ENCODE measurements at places on chromosomes 13 and 19.

DNA sequence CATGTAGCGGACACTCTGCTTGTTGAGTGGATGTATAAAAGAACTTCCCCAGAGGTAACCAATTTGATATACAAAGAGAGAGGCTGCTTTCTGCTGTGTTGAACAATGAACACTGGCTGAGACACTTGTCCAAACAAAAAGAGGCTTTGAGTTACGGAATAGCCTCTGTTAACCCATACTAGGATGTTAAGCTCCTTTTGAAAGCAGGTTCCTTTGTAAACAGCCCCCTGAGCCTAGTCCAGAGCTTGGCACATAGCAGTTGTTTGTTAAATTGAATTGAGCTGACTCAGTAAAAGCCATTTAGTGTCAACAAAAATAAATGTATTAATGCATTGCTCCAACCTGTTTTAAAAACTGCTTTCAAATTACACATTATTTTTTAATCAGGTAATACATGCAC lies 200.1 kb downstream of the MZT1 start:
- no peak for DNase-seq

DNA sequence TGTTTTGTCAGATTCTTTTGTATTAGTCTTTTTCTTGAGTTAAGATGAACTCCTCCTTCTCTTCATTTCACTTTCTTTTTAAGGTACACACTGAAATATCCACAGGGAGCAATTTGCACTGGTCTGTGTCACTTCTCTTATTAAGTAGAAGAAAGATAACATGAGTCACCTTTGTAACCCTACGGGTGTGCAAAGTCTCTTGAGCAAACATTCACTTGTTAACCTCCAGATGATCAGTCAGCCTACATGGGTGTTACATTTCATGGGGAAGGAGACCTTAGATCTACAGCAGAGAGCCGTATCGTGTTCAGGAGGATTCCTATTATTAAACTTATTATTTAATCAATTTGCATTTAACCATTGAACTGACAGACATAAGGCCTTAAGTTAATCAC lies 5.1 kb downstream of the ZNF507 start:
- DNase-seq: no peak

- DNase-seq: no peak
Observed at GRCh38 chr13:82654861-82655855, 1227.1 kb downstream of the SLITRK1 start.

GRCh38 chr13:98293570-98294142 lies 116.6 kb upstream of the RNF113B start:
- no peak for DNase-seq

- DNase-seq: no peak
Observed at GRCh38 chr19:54256250-54257115, 590 bp downstream of the LILRB5 start.

DNA sequence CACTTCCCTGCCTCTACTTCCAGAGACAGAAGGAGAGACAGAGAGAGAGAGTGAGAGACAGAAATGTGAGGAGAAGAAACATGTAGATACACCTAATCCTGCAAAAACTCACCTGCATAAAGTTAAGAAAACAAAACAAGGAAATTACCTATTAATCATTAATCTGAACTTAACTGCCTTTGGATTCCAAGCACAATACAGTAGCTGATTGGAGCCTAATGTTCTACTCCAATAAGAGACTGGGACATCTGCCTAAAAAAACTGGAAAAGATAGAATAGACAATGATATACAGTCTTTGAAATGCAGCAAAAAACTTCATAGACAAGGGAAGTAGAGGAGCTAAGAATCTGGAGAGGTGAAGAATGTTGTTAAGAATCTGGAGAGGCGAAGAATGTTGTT lies 910.2 kb upstream of the SLC10A2 start:
- DNase-seq: no peak

- DNase-seq: no peak
Observed at GRCh38 chr19:31214086-31214485, 135.2 kb downstream of the TSHZ3 start.
